Kidney epithelial cell (primary cell): ENCODE measurements at places on chromosomes 5 and 9.

DNA sequence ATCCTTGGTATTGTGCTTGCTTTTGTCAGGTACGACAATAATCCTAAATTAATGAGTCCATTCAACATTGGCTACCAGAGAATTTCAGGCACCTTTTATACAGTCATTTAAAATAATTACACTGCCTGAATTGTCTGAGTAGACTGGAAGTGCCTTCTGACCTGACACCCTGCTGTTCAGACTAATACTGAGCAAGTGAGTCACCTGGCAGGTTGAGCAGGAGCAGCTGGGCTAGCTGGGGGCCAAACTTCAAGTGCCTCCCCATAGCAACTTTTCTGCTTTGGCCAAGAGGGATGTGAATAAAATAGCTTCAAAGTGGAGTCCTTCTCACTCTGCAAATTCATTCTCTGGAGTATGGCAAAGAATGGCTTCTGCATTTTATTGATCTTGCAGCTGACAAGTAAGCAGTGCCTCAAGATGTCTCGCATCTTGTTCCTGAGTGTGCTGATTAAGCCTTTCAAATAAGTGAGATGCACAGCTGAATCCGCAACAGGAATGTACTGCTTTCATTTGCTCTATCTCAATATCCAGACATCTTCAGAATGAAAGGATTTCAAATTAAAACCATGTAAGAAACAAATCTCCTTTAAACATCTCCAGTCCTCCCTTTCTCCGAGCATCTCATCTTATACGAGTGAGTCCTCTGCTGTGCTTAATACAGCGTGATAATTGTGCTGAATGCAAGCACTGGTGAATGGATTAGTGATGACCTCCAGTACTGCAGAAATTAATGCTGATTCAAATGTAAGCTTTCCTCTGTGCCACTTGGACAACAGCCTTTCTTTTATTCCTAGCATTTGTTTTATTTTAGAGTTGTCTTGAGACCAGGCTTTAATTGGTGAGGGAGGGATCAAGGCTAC lies 271.2 kb downstream of the EDIL3 start:
- DNase-seq = no peak

- no peak for DNase-seq
These were observed 44.1 kb upstream of the SYNPO start for GRCh38 chr5:150596313-150596712.

DNA sequence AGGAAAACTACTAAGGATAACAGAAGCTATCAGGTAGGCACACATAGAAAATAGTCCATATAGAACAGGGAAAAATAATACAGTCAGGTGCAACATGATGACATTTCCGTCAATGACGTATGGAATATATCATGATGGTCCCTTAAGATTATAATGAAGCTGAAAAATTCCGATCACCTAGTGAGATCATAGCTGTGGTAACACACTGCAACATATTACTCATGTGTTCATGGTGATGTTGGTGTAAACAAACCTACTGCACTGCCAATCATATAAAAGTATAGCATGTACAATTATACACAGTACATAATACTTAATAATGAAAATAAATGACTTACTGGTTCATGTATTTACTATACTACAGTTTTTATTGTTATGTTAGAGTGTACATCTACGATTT lies 60.0 kb downstream of the MEGF9 start:
- no peak for DNase-seq

DNA sequence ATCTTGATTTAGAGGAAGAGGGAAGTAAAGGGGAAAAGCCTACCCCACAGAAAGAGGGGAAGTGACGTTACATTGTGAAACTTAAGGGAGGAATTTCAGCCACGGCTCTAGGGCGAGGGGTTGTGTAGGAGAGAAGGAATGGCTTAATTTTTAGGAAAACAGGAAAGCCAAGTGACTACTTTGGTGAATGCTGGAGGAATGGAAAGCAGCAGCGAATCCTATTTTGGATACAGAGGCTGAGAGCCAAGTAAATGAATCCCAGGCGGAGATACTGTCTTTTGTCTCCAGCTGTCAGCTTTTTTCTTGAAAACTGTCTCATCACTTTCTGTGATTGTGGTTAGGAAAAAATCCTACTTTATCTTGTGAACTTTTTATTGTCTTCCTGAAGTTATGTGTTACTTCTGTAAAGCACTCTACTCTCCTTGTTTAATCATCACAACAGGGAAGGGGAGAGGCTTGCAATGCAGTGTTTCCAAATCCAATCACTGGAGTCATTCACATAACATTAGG lies 188.4 kb downstream of the TSSK1B start:
- DNase-seq = no peak

GRCh38 chr5:64979531-64979930 lies 210.8 kb downstream of the CWC27 start:
- no peak for DNase-seq

DNA sequence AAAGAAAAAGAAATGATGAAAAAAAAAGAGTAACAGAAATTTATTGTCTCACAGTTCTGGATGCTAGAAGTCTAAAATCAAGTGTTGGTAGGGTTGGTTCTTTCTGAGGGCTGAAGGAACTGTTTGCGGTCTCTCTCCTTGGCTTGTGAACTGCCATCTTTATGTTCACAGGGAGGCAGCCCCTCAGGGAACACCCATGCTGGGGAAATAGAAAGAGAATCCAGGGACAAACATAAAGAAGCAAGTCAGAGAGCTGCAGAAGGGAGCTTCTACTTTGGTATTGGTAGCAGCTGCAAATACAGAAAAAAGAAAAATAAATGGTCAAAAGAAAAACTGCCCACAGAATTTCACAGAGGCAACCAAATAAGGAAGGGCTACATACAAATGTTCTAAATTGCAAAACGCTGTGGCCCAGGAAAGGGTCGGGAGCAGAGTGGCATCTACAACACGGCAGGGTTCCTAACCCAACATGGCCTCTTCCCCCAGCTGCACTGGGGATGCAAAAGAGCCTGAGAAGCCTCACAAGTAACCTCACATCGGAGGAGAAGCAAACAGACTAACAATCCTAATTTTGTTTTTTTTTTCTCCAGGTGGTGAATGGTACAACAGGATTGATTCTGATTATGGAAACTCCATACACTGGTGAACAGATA lies 37.4 kb downstream of the ELOVL7 start:
- no peak for DNase-seq

DNA sequence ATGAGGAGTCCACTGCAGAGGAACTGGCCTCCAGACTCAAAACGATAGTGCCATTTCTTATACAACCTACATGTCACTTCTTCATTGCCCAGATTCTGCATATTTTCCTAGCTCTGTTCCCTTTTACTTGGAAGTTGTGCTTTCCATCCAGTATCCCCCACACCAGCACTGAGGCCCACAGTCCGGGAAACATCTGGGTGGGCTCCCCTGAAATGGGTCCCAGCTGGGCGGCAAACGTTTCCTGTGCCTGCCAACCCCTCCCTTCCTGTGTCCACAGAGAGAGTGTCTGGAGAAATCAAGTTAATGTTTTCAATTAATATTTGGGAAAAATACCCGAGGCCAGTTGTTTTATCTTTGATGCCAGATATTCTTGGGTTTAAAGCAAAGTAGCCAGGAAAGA lies 111.8 kb downstream of the COL23A1 start:
- DNase-seq = no peak

GRCh38 chr5:43711496-43711895 lies 108.5 kb downstream of the NNT start:
- DNase-seq = peak; percentile 12

- no peak for DNase-seq
These were observed 409.9 kb downstream of the BRINP1 start for GRCh38 chr9:118959366-118959765.

DNA sequence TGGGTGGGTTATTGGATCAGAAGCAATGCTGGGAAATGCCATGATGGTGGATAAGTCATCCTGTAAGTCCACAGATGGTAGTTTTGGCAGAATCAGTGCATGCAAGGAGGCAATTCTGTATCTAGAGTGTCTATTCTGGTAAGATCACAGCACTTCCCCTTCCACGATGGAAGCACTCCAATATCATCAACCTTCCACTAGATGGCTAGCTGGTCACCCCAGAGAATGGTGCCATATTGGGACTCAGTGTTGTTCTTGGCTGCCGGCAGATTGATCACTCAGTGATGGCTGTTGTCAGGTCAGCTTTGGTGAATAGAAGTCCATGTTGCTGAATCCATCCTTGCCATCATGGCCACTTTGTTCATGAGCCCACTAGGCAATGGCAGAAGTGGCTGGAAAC lies 553.5 kb downstream of the CSNK1G3 start:
- no peak for DNase-seq

DNA sequence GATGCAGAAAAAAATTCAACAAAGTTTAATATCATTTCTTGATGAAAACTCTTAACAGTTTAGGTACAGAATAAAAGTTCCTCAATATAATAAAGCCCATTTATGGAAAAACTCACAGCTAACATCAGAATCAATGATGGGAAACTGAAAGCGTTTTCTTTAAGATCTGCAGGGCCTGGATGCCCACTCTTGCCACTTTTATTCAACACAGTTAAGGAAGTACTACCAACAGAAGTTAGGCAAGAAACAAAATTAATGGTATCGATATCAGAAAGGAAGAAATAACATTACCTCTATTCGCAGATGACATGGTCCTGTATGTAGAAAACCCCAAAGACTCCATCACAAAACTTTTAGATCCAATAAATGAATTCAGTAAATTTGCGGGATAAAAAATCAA lies 542.4 kb upstream of the RGMB start:
- DNase-seq = no peak
